ENCODE measurements at places on chromosomes 11 and 22. TPM values are rescaled to one million over a fixed set of nuclear protein-coding genes. Genes with fewer than 3 reads are reported as not detected.

The SCUBE2 gene
- polyA plus RNA-seq, result not detected

The HEPACAM gene
- not detected for polyA plus RNA-seq

The ZNRF3 gene
- not detected for polyA plus RNA-seq

The CSTPP1 gene
- 22.9 TPM for polyA plus RNA-seq

The PDGFB gene
- polyA plus RNA-seq, result 11.4 TPM

The FGF3 gene
- not detected for polyA plus RNA-seq

The MGAT3 gene
- not detected for polyA plus RNA-seq

The NXPE1 gene
- polyA plus RNA-seq, result not detected

The PAX6 gene
- not detected for polyA plus RNA-seq
